ENCODE measurements at places on chromosomes 1 and 21.

DNA sequence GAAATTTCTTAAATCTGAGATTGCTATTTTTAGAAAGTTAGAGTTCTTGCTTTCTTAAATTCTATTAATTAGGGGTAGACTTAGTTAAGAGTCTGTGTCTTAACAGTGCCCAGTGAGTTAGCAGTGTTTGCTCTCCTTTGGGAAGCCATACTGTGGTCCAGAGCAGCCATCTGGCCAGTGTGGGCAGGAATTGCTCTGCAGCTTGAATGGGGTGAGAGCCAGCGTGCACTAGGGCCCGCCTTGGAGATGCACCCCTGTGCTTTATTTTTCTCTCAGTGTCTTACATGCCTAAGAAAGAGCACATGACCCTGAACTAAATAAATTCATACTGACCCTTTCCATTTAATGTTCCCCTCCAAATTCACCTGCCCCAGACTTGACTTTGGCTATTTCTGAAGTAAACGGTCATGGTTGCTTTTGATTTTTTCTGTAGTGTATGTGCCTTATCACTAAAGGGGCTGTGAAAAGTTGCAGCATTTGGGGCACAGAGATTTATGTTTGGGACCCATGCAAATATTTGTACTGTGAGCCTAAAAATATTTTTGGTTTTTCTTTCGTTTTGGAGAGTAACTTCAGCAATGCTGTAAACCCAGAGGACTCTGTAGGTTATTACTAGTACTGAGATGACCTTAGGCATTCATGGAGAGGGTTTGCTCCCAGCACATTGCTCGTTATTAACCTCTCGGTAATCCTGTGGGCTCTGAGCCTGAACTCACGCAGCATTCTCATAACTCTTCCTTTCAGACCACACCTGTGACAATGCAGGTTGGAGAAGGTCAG lies 21.3 kb upstream of the KCNQ4 start:
- DNase-seq = no peak

DNA sequence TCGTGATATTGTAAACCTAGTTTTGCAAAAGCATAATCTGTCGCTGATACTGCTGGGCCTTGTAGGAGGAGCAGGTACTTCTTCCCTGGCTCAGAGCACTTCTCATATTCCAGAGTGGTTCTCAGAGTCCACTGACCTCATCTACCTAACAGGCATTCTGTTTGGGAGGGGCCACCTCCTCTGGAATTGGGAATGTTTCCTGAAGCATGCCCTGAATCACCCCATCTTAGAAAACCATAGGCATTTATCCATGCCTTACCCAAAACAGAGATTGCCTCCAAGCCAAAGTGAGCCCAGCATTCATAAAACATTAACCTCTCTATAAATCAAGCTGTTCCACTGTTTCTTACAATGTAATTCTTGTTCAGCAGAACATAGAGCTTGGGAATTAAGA lies 35.1 kb downstream of the SLC44A3 start:
- DNase-seq = no peak

DNA sequence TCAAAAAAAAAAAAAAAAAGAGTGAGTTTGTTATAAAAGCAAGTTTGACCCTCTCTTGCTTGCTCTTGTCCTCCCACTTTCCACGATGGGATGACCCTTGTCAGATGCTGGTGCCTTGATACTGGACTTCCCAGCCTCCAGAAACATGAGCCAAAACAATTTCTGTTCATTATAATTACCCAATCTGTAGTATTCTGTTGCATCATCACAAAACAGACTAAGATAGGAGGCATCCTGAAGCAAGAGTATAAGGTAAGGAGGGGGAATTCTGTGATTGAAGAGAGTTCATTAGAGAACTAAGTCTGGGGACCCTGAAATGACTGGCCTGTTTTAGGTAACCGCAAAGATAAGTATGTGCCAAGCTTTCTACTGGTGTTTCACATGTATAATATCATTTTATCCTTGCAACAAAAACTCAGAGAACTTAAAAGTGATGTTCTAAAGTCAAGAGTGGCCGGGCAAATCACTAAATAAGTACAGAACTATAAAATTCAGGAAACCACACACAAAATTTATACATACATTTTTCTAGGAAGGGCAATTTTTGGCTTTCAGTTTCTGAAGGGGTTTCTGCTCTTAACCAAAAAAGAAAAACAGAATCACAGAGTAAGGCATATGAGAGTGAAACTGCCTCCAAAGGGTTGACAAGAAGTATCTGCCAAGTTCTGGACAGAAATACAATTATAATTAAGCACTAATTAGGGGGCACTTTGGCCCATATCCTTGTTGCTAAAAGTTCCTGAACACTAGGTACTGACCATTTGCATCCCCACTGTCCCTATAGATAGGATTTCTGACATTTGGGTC lies 14.0 kb downstream of the DNALI1 start:
- no peak for DNase-seq

DNA sequence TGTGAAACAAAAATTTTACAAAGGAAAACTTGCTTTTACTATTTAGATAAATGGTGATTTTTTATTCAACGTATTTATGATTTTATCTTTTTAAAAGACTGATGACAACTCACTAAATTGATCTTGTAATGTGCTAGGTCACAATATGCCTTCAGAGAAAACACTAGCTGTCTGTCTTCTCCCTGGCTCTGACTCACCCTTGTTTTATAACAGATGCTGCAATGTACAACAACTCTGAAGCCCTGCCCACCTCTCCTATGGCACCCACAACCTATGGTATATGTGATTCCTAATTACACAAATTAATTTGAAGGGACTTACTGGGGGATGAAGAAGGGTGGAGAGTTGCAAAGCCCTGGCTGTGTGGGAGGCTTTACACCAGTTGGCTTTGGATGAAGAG lies 24.7 kb upstream of the HSD17B7 start:
- DNase-seq = no peak

DNA sequence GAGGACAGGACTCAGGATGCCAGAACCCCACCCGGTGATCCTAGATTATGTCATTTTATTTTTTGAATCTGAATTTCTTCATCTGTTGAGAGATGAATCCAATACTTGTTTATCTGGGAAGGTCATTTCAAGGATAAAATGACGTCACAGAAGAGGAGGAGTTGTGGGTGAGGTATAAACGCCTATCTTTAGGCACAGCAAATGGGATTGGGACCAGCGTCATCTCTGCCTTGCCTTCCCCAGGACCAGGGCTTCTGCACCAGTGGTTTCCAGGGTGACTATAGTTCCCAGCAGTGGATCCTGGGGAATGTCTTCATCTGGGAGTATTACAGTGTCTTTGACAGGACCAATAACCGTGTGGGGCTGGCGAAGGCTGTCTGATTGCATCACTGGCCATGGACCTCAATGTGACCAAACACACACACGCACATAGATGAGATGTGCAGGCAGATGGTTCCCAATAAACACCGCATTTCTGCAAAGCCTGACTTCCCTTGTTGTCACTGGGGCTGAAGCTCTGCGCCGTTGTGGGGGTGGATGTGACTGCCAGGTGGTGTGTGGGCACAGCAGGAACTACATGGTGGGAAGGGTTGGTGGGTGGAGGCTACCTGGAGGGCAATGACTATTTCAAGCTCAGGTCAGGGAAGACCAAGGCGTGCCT lies 28.1 kb downstream of the KCNA10 start:
- no peak for DNase-seq

DNA sequence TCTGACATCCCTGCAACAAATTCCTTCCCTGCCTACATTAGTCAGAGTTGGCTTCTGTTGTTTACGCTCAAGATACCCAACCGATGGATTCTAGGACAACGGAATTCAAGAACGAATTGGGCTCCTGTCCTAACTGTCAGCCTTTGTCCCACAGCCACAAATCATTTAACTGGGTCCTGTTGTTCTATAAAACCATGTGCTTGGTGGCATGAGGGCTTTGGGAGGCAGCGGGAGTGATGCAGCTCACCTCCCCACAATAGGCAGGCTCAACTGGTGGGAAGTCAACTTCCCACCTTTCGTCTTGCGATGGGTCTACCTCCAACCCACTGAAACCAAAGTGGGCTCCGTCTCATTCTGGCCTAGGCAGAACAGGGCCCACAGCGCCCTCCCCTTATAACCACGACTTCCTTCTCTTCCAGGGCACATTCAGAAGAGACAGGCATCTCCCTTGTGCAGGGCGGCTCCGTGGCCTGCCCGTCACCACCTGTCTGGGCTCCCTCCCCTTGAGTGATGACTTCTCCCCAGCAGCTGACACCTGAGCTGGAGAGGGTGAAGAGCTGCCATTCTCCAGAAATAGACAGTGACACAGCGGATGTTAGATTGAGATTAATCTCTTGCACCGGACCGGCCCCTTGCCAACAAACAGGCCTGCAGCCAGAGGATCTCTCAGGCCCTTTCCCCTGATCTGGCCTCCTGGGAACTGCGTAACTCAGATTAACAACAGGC lies 26.5 kb downstream of the LRRC38 start:
- DNase-seq = no peak

- no peak for DNase-seq
Observed at GRCh38 chr1:68908316-68908715, 411.4 kb upstream of the DEPDC1 start.

DNA sequence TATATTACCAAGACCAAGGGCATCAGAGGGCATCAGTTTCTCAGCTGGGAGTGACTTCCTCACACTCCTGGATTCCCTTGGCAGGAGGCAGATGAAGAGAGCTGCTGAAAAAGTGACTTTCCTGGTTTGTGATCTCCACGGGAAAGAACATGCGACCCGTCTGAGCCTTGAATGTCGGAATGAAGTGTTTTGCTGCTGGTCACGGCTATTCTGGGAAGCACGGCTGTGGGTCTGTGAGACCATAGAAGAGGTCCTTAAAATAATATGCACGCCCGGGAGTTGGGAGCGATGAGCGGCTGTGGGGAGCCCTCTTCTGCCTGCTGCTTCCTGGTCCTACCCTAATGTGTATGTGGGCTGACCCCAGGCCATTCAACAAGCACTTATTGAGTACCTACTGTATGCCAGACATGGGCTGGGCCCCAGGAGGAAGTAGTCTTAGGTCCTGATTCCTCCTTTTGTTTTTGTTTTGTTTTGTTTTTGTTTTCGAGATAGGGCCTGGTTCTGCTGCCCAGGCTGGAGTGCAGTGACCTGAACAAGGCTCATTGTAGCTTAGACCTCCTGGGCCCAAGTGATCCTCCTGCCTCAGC lies 13.2 kb upstream of the UMODL1 start:
- DNase-seq = no peak

DNA sequence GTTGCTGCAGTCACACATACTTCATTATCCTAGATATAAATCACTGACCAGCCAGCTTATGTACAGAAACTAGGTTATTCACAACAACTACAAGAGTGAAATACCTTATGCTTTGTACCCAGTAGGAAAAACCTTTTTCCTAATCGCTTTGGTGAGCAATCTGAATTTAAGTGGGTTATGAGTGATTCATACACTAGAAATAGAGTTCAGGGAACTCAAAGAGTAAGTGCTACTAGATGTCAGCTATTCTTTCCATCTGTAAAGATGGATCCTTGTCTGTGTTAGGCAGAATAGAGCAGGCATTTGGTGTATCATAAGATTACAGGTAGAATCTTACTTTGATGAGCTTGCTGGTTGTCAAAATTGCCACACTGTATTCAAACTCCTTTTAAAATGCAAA lies 101.9 kb downstream of the ZNF644 start:
- DNase-seq = no peak

- DNase-seq = no peak
Observed at GRCh38 chr21:40684726-40685125, 162.2 kb downstream of the DSCAM start.

- DNase-seq = no peak
Observed at GRCh38 chr1:116682641-116683221, 15.2 kb upstream of the IGSF3 start.

GRCh38 chr1:2299131-2299627 lies 71.1 kb downstream of the SKI start:
- no peak for DNase-seq

DNA sequence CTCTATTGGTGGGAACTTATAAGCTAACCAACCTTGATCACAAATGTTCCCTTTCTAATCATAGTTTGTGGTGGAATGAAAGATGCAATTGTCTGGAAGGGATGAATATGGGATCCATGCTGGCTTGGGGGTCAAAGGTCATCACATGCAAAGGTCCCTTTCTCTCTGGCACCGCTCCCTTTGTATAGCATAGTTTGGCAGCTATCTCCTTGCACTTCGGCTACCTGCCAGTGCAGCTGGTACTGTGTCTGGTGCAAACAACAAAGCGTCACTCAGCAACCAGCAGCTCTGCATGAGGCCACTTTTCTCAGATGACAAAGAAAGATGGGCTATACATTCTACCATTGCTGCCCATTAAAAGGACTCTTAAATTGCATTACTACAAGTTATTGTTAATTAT lies 188.2 kb upstream of the NFIA start:
- no peak for DNase-seq

DNA sequence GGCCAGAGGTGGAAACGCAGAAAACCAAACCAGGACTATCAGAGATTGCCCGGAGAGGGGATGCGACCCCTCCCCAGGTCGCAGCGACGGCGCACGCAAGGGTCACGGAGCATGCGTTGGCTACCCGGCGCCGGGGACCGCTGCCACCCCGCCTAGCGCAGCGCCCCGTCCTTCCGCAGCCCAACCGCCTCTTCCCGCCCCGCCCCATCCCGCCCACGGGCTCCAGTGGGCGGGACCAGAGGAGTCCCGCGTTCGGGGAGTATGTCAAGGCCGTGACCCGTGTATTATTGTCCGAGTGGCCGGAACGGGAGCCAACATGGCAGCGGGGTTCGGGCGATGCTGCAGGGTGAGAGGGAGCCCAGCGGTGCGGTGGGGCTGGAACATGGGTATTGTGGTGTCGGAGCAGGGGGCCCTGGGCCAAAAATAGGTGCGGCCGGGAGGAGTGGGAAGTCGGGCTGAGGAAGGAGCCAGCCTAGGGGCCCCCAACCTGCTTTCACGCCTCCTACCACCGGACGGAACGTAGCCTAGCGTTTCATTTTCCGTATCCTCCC lies at the start of gene ACADM:
ACADM (plus strand) TSS at position 238 of the 551 bp plus-strand sequence; CDS start at position 317, 79 bp downstream.
- DNase-seq = peak; percentile 32

DNA sequence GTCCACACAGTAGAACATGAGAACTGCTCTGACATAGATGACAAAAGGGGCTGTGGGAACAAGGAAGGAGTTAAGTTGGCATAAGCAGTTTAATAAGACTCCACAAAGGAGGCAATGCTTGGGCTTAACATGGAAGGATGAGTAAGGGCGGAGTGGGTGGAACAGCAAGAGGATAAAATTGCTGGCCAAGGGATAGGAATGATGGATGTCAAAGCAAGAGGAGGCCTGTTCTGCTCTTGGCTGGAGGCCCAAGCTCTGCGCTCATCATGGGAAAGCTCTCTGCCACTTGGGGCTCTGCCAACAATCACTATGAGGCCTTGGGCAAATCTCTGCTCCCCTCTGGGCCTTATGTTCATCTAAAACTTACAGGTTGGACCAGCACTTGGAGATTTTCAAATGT lies 98.3 kb upstream of the CAMK1G start:
- DNase-seq = no peak

GRCh38 chr1:43137445-43138052 lies 34.5 kb downstream of the EBNA1BP2 start:
- no peak for DNase-seq

- no peak for DNase-seq
Observed at GRCh38 chr1:96234299-96234698, 487.3 kb upstream of the PTBP2 start.

DNA sequence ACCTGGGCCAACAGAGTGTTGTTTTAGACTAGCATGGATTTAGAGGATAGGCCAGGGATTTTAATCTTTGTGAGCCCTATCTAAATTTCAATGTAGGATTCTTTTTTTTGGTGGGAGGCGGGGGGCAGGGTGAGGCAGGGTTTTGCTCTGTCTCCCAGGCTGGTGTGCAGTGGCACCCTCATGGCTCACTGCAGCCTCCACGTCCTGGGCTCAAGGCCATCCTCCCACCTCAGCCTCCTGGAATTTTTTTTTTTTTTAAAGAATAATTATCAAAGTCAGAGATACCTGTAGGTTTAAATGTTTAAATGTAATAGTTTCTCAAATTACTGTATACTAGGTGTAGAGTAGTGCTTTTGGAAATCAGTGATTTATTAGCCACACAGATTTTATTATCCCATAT lies 3.4 kb upstream of the MPC2 start:
- DNase-seq = no peak

Measured in smooth muscle cell of the brain vasculature (primary cell).